ENCODE measurements at places on chromosomes 2 and 18. TPM values are rescaled to one million over a fixed set of nuclear protein-coding genes. Genes with fewer than 3 reads are reported as not detected.

ITSN2 gene
- total RNA-seq, result 34.9 TPM

DSC3 gene
- total RNA-seq, result 0.38 TPM

STAMBP gene
- 14.8 TPM for total RNA-seq

ERFE gene
- total RNA-seq, result 0.66 TPM

MC5R gene
- total RNA-seq, result not detected

MLPH gene
- not detected for total RNA-seq

SCN7A gene
- not detected for total RNA-seq

SH3RF3 gene
- 6.1 TPM for total RNA-seq

SGO2 gene
- total RNA-seq, result 9.0 TPM

ACKR3 gene
- 14.4 TPM for total RNA-seq

INPP5D gene
- 26.9 TPM for total RNA-seq

SLC4A3 gene
- 0.27 TPM for total RNA-seq

AGAP1 gene
- total RNA-seq, result 9.0 TPM

COL6A3 gene
- total RNA-seq, result 497 TPM

CHRND gene
- total RNA-seq, result not detected

NOSTRIN gene
- 0.36 TPM for total RNA-seq

TIGD1 gene
- 1.8 TPM for total RNA-seq

CRYGC gene
- total RNA-seq, result not detected

ABCB11 gene
- 0.18 TPM for total RNA-seq

STARD6 gene
- not detected for total RNA-seq

RUFY4 gene
- total RNA-seq, result not detected

TP53I3 gene
- 49.7 TPM for total RNA-seq

SUMO1 gene
- total RNA-seq, result 96.3 TPM

PSTPIP2 gene
- total RNA-seq, result 4.8 TPM

PAIP2B gene
- 0.54 TPM for total RNA-seq

DAW1 gene
- total RNA-seq, result 15.2 TPM

CRYBA2 gene
- not detected for total RNA-seq

THUMPD2 gene
- total RNA-seq, result 7.6 TPM

SP140 gene
- not detected for total RNA-seq

KCNF1 gene
- total RNA-seq, result 0.09 TPM

COL5A2 gene
- total RNA-seq, result 325 TPM

SLC11A1 gene
- total RNA-seq, result 0.19 TPM

PDE1A gene
- under 0.01 TPM for total RNA-seq

SRD5A2 gene
- total RNA-seq, result not detected

DSC2 gene
- total RNA-seq, result under 0.01 TPM

CKAP2L gene
- 3.0 TPM for total RNA-seq

HOXD1 gene
- total RNA-seq, result 1.8 TPM

EFEMP1 gene
- 2,267 TPM for total RNA-seq

LBX2 gene
- total RNA-seq, result 1.4 TPM

SOX11 gene
- not detected for total RNA-seq

RNMT gene
- total RNA-seq, result 12.5 TPM

RAB6C gene
- not detected for total RNA-seq

CDK15 gene
- not detected for total RNA-seq

SLC16A14 gene
- total RNA-seq, result 0.18 TPM

TMEM169 gene
- total RNA-seq, result under 0.01 TPM

ASB3 gene
- total RNA-seq, result 23.8 TPM

ABCG8 gene
- total RNA-seq, result not detected

NEB gene
- total RNA-seq, result 0.45 TPM

LRP1B gene
- 0.18 TPM for total RNA-seq

CGREF1 gene
- total RNA-seq, result 1.2 TPM

LIPG gene
- total RNA-seq, result 48.0 TPM

ASXL3 gene
- not detected for total RNA-seq

OXER1 gene
- not detected for total RNA-seq

FRZB gene
- not detected for total RNA-seq

ATP9B gene
- 23.5 TPM for total RNA-seq

Data from endothelial cell of coronary artery (primary cell).